Hematopoietic multipotent progenitor cell treated with erythropoietin and hydrocortisone succinate and interleukin-3 and kit ligand, for 6 days (in vitro differentiated cells): ENCODE measurements at places on chromosomes 5 and 9.
A peak's percentile ranks its signal among the peaks of the same experiment; 100 is the strongest.

DNA sequence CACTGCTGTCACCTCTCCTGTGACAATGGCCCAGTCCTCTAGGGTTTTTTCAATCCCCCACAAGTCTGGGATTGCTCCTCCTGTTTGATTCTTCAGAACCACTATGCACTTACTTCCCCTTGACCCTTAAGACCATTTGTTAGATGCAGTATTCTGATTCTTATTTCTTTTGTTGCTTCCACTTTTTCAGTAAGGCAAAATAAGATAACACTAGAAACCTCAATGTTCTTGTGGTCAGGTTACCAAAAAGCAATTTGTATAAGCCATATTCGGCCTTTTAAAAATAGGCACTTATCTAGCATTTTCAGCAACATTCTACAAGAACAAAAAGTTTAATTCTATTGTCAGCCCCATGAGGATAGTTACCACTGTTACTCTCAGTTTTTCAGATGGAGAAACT lies 220.0 kb downstream of the KDM4C start:
- peak; percentile 53 for DNase-seq

DNA sequence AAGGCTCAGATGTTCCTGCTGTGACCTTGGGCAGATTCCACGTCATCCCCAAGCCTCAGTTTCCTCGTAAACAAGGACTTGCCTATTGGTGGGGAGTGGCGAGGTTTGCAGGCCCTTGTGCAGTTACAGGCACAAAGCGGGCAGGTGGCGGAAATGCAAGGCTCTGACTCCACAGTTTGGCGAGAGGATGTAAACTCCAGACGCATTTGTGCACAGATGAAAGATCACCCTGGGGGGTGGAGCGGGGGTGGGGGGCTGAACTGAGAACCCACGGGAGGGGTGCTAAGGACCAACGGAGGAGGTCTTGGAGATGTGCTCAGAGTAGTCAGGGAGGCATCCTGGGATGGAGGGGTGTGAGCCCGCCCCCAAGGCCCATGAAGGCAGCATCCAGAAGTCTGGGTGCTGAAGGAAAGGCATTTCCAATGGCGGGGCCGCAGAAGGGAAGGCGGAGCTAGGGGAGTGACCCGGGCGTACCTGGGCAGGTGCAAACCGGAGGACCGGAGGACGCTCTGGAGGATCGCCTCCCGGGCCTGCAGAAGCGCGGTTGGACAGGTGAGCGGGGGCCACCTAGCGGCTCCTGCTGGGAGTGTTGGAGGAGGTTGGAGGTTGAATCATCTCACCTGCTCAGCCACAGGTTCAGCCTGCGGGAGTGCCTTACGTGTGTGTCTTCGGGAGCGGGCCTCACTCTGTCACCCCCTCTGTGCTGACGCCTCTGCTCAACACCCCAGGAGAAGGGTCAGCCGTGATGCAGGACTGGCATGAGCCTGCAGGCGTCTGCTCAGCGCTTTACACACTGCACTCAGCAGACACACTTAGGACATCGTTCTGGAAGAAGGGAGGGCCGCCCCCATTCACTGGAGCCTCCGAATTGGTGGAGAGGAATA lies 1.9 kb upstream of the FIBCD1 start:
- DNase-seq = peak; percentile 70

DNA sequence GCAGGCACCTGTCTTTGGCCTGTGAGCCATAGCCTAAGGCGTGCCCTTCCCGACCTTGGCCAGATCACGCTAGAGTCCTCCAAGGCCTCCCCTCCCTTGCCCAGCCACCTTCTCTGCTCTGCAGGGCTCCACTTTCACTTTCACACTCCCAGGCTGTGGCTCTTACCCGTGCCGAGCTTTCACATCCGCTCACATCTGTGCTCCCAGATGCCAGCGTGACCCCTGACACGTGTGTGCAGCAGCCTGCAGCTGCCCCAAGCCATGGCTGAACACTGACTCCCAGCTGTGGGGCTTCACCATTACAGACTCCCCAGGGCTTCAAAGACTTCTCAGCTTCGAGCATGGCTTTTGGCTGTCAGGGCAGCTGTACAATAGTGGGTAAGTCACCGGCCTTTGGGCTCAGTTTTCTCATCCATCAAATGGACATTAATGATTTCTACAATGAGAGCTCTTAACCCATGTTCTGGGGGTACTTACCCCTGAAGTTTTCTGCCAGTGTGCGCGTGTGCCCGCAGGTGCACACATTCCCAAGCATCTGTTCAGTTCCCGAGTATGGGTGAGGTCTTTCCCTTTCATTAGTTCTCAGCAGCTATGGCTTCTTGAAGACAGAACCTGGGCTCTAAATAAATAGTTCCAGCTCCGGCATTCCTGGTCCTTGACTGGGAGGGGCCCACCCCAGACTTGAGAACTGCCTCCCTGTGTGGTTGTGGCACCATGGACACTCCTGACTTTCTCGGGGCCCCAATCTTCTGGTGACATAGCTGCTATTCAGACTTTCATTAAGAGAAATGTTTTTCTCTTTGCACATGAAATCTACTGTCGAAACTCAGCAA lies 118.6 kb downstream of the RGS3 start:
- DNase-seq = peak; percentile 89

DNA sequence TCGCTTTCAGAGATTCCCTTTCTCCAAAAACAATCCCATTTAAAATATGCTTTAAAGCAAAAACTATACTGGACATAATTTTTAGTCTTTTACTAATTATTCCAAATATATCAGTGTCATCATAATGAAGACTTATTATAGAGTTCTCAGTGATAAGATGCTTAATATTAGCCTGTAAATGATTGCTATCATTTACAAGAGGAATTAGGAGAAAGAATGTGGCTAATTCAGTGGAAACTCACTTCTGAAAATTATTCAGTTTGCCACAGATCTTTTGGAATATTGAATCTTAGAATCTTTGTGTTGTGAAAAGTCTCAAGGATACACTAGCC lies 24.7 kb upstream of the GLRX start:
- DNase-seq = no peak

GRCh38 chr9:4661611-4662010 lies 483 bp upstream of the PLPP6 start:
- no peak for DNase-seq

- no peak for DNase-seq
Measured at GRCh38 chr5:73946278-73946677, 320.3 kb downstream of the ARHGEF28 start.

DNA sequence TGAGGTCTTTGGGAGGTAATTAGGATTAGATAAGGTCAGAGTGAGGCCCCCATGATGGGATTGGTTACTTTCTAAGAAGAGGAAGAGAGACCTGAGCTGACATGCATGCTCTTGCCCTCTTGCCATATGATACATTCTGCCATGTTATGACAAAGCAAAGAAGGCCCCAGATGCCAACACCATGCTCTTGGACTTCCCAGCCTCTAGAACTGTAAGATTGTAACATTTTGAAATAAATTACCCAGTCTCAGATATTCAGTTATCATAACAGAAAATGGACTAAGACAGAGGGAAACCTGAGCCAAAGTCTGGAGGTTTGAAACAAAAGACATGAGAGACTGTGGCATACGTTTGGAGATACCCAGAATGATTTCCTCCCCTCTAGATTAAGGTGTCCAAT lies 318.6 kb downstream of the ARHGEF28 start:
- no peak for DNase-seq

- no peak for DNase-seq
Measured at GRCh38 chr5:142984525-142984924, 214.3 kb downstream of the ARHGAP26 start.

DNA sequence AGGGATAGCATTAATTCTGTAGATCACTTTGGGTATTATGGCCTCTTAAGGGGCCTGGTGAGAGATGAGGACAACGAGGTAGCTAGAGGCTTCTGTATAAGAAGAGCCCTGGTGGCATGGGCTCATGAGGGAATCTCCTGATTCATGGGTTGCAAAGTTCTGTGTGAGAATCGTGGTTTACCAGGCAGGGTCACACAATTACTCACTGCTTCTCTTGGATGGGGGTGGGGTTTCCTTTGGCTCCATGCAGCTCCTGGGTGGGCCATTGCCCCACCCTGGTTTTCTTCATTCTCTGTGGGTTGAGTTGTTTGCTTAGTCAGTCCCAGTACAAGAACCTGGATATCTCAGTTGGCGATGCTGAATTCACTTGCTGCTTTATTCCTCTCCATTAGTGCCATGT lies 30.9 kb upstream of the TNFSF15 start:
- DNase-seq = no peak

- DNase-seq = no peak
Measured at GRCh38 chr5:128596071-128596470, 58.0 kb upstream of the FBN2 start.

DNA sequence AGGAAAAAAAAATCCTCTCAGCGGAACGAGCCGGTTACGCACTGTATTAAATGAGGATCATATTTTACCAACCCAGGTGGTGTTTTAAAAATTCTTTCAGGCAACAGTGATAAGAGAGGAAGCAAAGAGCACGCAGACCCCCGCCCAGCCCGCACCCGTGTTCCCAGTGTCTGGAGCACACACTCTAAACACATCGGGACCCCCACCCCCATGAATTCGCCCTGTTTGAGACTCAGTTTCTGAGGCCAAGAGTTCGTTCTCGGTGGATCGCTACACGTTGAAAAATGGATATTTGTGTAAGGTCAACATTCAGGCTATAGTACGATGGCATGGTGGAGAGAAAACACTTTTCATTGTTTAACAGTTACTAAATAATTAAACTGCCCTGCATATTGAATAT lies 196.3 kb downstream of the MEF2C start:
- DNase-seq = no peak

DNA sequence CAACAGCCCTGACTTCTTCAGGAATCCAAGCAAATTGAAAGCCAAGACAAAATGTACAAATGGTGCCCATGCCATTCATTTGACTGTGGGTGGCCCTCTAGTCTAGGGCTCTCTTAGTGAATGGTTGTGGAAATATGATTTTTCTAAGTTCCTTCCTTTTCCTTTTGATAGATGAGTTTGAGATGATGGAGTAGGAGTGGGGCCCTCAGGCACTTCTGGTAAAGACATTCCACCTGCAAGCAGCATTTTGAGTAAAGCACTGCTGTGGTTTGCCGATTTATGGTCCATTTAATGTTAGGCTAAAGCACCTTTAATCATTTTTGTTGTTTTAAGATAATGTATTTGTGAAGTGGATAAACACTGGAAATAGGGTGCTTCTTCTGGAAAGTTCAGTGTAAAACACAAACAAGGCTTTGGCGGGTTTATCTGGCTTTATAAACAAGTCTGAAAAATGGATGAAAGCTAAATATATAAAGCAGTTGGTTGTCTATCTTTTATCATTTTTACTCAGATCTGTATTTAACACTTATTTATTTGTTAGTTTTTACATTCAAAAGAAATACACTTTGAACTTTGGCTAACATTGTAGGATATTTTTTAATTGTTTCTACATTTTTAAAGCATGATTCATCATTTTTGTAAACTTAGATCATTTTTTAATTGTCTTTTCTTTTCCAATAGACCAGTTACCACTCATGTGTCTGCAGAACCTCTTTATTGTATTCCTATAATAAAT lies 213.5 kb downstream of the PJA2 start:
- DNase-seq = no peak

DNA sequence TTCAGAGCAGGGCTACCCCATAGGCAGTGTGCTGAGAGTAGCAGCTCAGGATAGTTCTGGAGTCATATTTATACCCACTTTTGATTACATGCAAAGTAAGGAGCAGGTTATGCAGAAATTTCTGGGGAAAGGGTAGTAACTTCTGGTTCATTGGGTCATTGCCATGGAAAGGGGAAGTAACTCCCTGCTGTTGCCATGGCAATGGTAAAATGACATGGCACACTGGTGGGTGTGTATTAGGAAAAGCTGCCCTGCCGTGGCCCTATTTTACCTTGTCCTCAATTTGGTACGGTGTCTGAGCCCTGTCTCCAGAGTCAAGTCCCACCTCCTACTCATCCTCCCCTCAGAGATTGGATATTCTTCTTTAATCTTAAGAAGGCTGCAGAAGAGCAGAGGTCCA lies 526.7 kb upstream of the TYRP1 start:
- DNase-seq = peak; percentile 13

DNA sequence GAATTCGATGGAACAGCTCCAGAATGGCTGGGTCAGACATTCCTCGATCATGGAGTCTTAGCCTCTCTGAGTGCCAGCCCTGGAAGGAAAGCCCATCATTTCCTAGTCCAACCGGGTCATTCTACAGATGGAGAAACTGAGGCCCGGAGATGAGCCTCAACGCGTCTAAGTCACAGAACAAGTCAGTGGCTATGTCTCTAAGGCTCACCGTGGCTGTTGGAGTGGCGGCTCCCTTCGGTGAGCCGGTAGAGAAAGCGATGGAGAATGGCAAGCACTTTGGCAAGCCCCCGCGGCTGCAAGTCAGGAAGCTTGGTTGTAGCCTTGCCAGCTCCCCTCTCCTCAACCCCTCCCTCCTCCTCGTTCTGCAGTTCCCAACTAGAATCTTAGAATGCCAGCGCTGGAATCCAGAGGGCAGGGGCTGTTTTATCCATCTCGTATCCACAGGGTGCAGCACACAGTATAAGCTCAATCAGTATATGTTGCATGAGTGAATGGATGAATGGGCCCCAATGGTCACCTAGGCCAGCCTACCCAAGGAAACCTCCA lies 438 bp upstream of the ARSI start:
- DNase-seq = no peak

- DNase-seq = no peak
Measured at GRCh38 chr5:158051036-158051435, 192.1 kb upstream of the CLINT1 start.

GRCh38 chr5:100676817-100677631 lies 141.8 kb downstream of the FAM174A start:
- DNase-seq = no peak

- DNase-seq = no peak
Measured at GRCh38 chr9:125343518-125344275, 82.1 kb downstream of the GAPVD1 start.

- no peak for DNase-seq
Measured at GRCh38 chr9:99234618-99235017, 12.5 kb downstream of the SEC61B start.

DNA sequence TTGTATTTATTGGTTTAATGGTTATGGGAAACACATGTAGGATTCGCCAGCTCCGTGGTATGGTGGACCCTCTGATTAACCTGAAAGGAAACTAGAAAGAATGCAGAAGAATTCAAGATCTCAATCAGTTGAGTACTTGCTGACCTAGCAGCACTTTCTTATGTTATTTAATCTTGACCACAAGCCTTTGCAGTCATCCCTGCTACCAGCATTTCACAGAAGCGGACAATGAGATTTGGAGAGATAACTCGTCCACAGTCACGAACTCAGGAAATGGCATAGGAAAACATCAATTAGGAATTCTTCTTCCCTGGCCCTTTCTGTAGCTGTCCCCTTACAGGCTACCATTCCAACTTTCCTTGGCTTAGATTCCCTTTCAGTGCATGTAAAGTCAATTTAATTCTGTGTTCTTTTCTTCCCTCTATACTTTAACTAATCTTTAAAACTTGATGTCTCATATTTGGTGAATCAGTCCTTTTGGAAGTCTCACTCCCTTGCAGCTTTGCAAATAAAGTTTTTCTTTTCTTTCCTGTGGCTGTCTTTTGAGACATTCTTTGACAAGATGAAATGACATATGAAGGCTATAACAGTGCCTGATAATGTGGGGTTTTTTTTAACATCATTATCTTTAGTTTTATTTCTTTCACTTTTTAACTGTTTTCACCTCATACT lies 1.3 kb upstream of the SLC44A1 start:
- peak; percentile 37 for DNase-seq
